ENCODE measurements at places on chromosomes 4 and X.

GRCh38 chrX:134847133-134847532 lies 143.7 kb upstream of the SMIM10 start:
- no peak for DNase-seq

- no peak for DNase-seq
Measured at GRCh38 chrX:41406201-41406600, 40.9 kb upstream of the NYX start.

GRCh38 chrX:47272013-47272408 lies 39.2 kb downstream of the USP11 start:
- DNase-seq, result no peak

- DNase-seq, result no peak
Measured at GRCh38 chrX:47026198-47026597, 52.0 kb upstream of the RGN start.

GRCh38 chr4:31908261-31908660 lies 1188.1 kb downstream of the PCDH7 start:
- DNase-seq, result no peak

Data from NT2/D1 (cell line).